ENCODE measurements at places on chromosomes 12 and 14. TPM values are rescaled to one million over a fixed set of nuclear protein-coding genes. Genes with fewer than 3 reads are reported as not detected.

CLEC2B gene
- total RNA-seq = 30.5 TPM

DNA sequence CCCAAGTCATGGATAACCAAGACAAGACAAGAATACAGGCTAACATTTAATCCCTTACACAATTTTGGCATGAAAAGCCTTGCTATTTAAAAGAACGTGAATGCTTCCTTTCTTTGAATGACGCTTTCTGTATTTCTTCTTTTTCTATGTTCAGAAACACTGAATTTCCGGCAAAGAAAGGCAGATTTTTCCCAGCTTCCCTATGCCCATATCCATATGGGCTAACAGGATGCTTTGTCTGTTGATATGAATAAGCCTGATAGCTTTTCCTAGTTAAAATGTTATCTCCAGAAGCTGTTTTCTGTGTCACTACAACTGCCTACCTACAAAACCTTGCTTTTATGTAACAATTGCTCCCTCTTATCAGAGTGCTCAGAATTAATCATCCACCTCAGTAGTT is 38.3 kb upstream of the CACNA2D4 start:
- no peak for DNase-seq
- peaks cover 22% of the 10 kb centered on the region for H3K36me3 ChIP-seq
- H3K4me1 ChIP-seq = no peaks in the 10 kb centered on the region
- no peak overlapping the region for H3K27ac ChIP-seq

- H3K4me3 ChIP-seq = no peak overlapping the region
- no peak for DNase-seq
- H3K4me1 ChIP-seq = no peaks in the 10 kb centered on the region
- H3K36me3 ChIP-seq = peaks cover 8% of the 10 kb centered on the region
Observed at GRCh38 chr14:102008891-102009290, 44.5 kb downstream of the DYNC1H1 start.

GRCh38 chr12:115934046-115934445 is 343.4 kb downstream of the MED13L start:
- no peaks in the 10 kb centered on the region for H3K36me3 ChIP-seq
- no peaks in the 10 kb centered on the region for H3K27me3 ChIP-seq
- DNase-seq = no peak
- no peaks in the 10 kb centered on the region for H3K4me1 ChIP-seq

PRKAB1 gene
- 59.6 TPM for total RNA-seq

MYH7 gene
- not detected for total RNA-seq

DNA sequence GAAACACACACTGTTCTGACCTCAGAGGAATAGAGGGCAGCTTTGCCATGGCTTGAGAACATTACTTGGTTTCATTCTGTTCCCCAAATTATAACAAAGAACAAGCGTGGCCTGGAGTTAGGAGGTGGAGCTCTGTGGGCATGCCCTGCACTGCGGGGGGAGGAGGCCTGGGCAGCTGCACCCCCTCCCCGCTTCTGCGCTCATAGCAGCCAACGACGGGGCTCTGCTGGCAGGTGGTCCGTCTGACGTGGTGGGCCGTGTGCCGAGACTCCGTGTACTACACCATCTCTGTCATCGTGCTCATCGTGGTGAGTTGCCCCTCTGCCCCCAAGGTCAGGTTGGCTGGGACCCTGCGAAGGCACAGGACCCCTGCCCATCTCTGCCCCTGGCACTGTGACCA is 70.4 kb upstream of the RIN3 start:
- no peaks in the 10 kb centered on the region for H3K36me3 ChIP-seq
- DNase-seq = no peak
- H3K4me3 ChIP-seq = no peak overlapping the region
- peaks cover 32% of the 10 kb centered on the region for H3K4me1 ChIP-seq
- H3K27me3 ChIP-seq = no peaks in the 10 kb centered on the region

- DNase-seq = no peak
- no peaks in the 10 kb centered on the region for H3K4me1 ChIP-seq
- H3K36me3 ChIP-seq = no peaks in the 10 kb centered on the region
- H3K27ac ChIP-seq = no peak overlapping the region
- H3K4me3 ChIP-seq = no peak overlapping the region
- H3K27me3 ChIP-seq = no peaks in the 10 kb centered on the region
Observed at GRCh38 chr12:25996677-25997076, 38.2 kb downstream of the RASSF8 start.

SDR9C7 gene
- total RNA-seq = not detected

ENDOU gene
- total RNA-seq = not detected

DNA sequence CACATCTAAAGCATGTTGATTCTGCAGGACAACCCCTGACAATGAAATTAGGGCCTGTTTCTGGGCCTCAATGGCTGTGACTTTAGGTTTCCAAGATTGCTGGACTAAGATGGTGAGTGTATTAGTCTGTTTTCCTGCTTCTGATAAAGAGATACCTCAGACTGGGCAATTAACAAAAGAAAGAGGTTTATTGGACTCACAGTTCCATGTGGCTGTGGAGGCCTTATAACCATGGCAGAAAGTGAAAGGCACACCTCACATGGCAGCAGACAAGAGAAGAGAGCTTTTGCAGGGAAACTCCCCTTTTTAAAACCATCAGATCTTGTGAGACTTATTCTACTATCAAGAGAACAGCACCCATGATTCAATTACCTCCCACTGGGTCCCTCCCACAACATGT is 10.6 kb downstream of the IL22 start:
- H3K27me3 ChIP-seq = no peaks in the 10 kb centered on the region
- no peak overlapping the region for H3K27ac ChIP-seq
- peaks cover 13% of the 10 kb centered on the region for H3K4me1 ChIP-seq
- no peaks in the 10 kb centered on the region for H3K36me3 ChIP-seq
- no peak for DNase-seq

DNA sequence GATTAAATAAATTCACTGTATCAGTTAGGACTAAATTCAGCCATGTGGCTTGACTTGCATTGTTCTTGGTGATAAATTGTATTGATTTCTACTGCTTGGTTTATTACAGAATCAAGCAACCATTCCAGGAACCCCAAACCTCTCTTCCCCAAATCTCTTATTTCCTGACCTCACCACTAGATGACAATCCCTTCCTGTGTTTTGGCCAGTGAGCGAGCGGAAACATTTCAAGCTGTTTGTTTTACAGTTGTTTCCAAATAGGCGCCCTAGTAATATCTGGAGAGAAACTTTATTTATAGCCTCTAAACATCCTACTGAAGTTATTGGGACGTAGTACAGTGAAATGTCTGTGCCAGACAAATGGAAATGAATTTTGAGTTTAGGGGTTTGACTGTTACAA is 161.1 kb downstream of the SNAPC1 start:
- no peaks in the 10 kb centered on the region for H3K27me3 ChIP-seq
- DNase-seq = no peak
- H3K4me3 ChIP-seq = no peak overlapping the region
- H3K36me3 ChIP-seq = no peaks in the 10 kb centered on the region

Data from B cell (primary cell).